Choroid plexus epithelial cell (primary cell): ENCODE measurements at places on chromosomes 3 and 15.

GRCh38 chr3:27031476-27031875, 337.7 kb downstream of the NEK10 start:
- DNase-seq: no peak

DNA sequence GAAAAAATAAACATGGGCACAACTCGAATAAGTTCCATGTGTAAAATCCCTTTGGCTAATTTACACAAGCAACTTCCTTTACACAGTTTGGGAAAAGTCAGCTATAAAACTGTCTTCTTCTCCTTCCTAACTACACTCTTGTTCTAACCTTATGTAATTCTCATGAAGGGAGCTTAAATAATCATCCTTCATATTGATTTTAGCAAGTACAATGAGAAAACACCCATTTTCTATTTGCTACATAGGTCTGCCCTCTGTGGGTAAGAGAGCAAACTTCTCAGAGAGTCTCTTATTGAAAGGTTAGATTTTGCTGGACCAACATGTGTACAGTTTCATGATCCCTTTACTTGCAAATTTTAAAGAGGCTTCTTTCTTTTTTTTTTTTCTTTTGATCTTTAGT, 398.5 kb downstream of the ROBO1 start:
- DNase-seq: peak; percentile 65

DNA sequence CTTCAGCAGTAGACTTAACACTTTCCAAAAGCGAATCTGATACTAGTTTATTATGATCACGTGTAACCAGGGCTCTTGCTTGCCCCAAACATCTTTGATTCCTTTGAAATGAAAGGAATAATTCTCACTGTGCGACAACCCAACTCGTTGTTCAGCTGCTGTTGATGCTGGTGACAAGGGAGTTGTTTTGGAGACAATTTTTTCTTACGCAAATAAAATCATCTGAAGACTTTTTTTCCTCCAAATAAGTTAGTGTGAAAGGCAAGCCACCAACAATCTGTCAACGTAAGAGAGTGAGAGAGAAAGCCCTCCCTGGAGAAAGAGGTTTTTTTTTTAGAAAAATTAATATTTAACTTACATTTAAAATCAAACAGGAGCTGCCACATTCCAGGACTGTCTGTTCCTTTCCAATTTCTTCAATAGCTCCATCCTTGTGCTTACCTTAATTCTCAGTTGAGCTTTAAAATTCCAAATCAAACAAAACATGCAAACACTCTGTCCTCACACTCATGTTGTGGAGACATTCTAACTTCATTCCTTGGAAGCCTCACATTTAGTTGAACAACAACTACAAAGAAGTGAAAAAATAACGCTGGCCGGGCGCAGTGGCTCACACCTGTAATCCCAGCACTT, 4.9 kb upstream of the P3H2 start:
- no peak for DNase-seq

DNA sequence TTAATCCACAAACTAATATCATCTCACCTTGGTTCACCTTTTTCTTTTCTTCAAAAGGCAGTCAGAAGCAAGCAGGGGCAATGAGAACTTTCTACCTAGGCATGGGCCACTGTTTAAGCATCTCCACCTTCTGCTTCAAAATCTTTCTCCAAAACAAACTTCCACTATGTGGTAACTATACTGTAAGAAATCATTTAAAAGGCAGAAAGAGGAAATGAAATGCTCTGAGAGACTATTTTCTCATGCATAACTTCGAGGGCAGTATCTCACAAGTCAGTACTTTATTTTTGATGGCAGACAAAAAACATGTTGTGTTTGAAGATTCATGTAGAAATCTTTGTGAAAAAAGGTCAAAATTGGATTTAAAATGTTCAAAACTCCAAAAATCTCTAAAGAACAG, 419.7 kb downstream of the ZBTB20 start:
- DNase-seq: no peak

GRCh38 chr3:14248849-14249523, 70.4 kb downstream of the LSM3 start:
- no peak for DNase-seq

- no peak for DNase-seq
Observed at GRCh38 chr3:41213588-41213987, 14.3 kb downstream of the CTNNB1 start.
